MCF 10A (cell line): ENCODE measurements at places on chromosomes 1 and 21. TPM values are rescaled to one million over a fixed set of nuclear protein-coding genes. Genes with fewer than 3 reads are reported as not detected.

GRCh38 chr1:21837476-21837875 is 25.4 kb downstream of the LDLRAD2 start:
- DNase-seq = no peak

- no peak for DNase-seq
Observed at GRCh38 chr1:29299446-29299845, 63.1 kb downstream of the PTPRU start.

- DNase-seq = no peak
Observed at GRCh38 chr1:175433532-175434282, 241.1 kb upstream of the KIAA0040 start.

- no peak for DNase-seq
Observed at GRCh38 chr1:202698276-202698675, 12.0 kb downstream of the SYT2 start.

- DNase-seq = no peak
Observed at GRCh38 chr1:82614090-82614489, 813.4 kb downstream of the ADGRL2 start.

GRCh38 chr1:156505679-156506298 is 5.2 kb upstream of the MEF2D start:
- no peak for DNase-seq

DNA sequence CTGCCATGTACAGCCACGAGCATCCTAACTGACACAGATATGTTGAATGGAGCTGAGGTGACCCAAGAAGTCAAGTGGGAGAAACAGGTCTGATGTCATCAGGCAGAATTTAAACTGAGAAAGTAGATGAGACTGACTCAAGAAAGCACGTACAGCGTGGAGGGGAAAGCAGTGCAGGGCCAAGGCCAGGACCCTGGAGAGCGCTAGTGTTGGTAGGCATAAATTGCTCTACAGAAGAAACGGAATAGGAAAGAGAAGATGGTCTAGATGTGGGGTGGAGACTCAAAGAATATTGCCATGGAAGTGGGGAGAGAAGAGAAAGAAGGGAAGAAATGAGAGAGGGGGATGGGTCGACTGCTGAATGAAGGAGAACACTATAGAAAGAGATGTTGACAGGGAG is 45.3 kb upstream of the GJB5 start:
- peak; percentile 5 for DNase-seq

- no peak for DNase-seq
Observed at GRCh38 chr1:152044386-152044785, 7.6 kb upstream of the S100A11 start.

- DNase-seq = peak; percentile 94
Observed at GRCh38 chr1:162678439-162678838, 46.2 kb downstream of the DDR2 start.

DNA sequence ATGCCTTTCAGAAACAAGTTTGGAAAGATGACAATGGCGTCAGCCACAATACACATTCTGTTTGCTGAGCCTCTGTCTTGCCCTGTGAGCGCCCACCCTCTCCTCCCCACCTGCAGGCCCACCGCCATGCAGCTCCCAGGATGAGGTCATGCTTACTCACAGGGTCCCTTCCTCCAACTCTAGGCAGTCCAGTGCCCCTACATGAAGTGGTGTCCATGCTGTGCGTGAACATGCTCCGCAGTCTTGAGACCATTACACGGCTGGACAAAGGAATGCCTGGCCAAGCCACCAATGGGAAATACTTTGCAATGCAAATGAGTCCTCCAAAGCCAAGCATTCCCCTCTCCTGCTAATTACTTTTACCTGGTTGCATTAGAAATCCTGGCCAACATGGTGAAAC is 92.2 kb downstream of the CD58 start:
- DNase-seq = no peak

DNA sequence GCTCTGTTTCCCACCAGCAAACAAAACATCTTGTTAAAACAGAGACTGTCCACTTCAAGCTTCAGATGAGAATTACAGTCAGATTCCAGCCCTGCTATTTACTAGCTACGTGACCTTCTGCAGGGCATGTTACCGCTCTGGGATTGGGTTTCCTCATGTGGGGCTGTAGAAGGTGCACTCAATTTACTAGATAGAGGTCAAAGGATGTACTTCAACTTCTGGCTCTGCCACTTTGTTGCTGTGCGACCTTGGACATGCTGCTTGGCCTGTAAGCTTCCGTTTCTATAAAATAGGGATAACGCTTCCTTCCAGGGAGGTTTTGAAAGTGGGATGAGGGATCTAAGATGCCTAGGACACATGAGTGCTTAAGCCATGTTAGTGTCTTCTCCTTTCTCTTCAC is 46.0 kb upstream of the LRIG2 start:
- no peak for DNase-seq

- DNase-seq = no peak
Observed at GRCh38 chr21:34948157-34948556, 100.9 kb downstream of the RUNX1 start.

- no peak for DNase-seq
Observed at GRCh38 chr1:170460414-170461155, 71.4 kb upstream of the GORAB start.

GRCh38 chr1:109047339-109047738 is 5.4 kb upstream of the WDR47 start:
- DNase-seq = no peak

GRCh38 chr1:167541610-167542009 is 12.0 kb downstream of the CREG1 start:
- DNase-seq = peak; percentile 90

GRCh38 chr21:42419845-42420244 is 16.1 kb downstream of the UBASH3A start:
- DNase-seq = no peak

DNA sequence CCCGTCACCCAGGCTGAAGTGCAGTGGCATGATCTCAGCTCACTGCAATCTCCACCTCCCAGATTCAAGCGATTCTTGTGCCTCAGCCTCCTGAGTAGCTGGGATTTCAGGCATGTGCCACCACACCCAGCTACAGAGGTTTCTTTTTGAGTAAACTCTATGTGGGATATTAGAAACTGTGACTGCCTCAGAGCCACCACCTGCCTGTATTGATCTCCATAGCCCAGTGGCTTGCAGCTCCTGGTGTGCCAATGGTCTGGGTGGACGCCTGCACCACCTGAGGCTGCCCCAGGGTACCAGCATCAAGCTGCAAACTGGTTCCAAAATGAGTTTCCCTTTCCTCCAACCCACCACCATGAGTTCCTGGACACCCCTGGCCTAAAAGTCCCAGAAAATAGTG is 89.7 kb upstream of the SLC44A3 start:
- DNase-seq = no peak

GRCh38 chr1:64251971-64252370 is 48.5 kb downstream of the UBE2U start:
- DNase-seq = no peak

DNA sequence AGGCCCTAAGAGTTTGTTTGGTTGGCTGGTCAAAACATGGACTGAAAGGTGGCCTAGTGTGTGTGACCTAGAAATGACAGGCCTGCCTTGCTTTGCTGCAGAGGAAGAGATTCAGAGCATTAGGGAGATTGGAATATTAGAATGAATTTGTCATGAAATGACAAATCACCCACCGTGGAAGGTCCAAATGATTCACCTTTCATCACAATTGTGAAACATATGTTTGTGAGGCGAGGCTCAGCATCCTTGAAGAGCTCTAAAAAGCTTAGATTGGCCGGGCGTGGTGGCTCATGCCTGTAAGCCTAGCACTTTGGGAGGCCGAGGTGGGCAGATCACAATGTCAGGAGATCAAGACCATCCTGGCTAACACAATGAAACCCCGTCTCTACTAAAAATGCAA is 5.5 kb downstream of the LCE1B start:
- DNase-seq = peak; percentile 38

- no peak for DNase-seq
Observed at GRCh38 chr1:159339536-159339935, 37.4 kb downstream of the FCER1A start.

GRCh38 chr1:236240675-236241074 is 41.1 kb downstream of the ERO1B start:
- no peak for DNase-seq

- peak; percentile 11 for DNase-seq
Observed at GRCh38 chr1:95903060-95903459, 669.0 kb downstream of the RWDD3 start.

- peak; percentile 50 for DNase-seq
Observed at GRCh38 chr1:50333595-50333974, 89.7 kb downstream of the DMRTA2 start.

DNA sequence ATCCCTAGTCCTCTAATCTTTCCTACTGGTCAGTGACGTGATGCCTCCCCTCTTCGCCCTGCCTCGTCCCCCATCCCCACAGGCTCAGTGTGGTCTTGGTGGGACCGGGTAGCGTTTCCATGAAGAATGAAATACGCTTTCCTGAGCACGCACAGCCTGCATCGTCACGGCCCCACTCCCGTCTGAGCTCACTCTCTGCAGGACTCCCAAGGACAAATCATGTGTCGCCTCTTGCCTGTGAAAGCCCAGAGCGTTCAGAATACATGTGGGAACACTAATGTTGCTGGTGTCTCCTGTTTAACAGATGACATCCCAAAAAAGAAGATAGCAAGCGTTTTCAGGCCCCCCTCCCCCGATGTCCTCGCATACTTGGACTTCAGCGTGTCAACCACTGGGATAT is 49.2 kb downstream of the S100B start:
- DNase-seq = no peak

GRCh38 chr1:22275167-22275566 is 132.3 kb upstream of the WNT4 start:
- no peak for DNase-seq

GRCh38 chr21:46127239-46128105 is 27.9 kb downstream of the FTCD start:
- no peak for DNase-seq

- DNase-seq = no peak
Observed at GRCh38 chr1:103517380-103518047, 8.0 kb upstream of the RNPC3 start.

DNA sequence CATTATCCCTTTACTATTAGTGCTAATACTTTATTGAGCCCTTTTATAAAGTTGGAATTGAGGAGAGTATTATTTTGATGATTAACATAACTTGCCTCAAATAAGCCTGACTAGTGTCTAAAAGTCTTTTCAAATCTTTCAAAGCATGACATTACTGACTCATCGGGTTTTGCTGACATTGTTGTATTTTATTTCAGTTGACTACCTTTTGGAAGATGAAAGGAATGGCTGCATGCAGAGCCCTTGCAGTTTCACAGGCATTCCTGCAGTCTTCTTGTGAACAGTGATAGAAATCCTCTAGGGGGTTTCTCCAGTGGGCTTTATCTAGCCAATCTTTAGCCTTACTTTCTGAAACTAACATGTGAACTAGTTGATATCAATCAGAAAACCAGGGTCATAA is 43.0 kb upstream of the TMEM61 start:
- no peak for DNase-seq

- no peak for DNase-seq
Observed at GRCh38 chr1:53077599-53077965, 15.6 kb downstream of the PODN start.

DNA sequence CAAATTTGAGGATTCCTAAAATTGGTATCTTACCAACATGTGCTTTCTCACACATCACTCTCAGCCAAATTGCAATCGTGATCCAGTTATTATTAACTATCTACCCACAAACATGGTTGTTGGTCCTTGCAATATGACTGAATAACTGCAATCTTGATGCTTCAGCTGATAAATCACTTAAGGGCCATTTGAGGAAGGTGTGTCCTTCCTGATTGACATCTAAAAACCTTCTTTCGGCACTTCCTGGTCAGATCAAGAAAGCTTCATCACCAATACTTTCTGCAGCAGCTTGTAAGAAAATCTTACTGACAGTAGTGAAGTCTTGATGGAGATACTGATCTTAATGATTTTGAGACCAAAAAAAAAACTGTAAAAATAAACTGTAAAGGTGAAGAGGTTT is 48.5 kb upstream of the KCTD3 start:
- DNase-seq = no peak

DNA sequence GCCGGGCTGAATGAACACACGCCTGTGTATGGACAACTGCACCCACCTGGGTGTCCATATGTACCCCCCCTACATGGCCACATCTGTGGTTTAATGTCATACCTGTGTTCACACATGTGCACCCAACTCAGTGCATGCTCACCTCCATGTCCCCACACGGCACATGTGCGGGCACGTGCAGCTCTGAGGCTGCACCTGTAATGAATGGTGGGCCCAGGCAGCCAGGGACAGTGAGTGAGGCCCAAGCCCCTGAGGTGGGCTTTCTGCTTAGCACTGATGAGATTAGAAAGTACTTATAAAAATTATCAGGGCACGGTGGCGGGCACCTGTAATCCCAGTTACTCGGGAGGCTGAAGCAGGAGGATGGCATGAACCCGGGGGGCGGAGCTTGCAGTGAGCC is 42.5 kb upstream of the CSF3R start:
- no peak for DNase-seq

GRCh38 chr1:202130297-202130721 is 7.6 kb downstream of the GPR37L1 start:
- DNase-seq = no peak

DNA sequence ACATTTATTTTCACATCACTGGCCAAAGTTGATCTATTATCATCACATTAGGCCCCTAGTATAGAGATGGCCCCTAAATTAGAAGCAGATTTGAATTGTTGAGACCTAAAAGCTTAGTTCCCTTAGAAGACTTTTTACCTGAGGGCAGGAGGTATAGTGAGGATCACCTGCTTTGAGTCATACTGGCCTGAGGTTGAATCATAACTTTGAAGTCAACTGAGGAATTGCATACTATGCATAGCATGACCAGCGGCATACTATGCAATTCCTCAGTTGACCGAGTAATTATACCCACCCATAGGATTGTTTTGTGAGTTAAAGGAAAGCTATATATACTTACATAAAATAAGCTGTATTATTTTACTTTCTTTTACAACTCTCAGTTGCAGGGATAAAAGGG is 50.3 kb upstream of the DPH5 start:
- DNase-seq = peak; percentile 29

DNA sequence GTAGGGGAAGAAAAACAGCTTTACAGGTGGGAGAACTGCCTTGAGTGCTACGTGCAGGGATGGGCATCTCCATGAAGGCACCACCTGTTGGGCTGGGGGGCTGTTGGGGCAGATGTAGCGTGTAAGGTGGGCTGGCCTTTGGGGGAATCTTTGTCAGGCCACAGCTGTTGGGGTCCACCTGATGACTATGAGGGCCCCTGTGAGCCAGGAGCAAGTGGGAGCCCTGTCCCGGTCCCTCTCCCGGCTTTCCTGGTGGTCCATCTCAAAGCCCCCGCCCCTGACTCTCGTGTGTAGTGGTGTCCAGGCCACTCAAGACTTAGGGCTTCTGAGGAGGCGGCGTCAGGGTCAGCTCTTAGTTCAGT is 13.5 kb downstream of the SLC37A1 start:
- no peak for DNase-seq

FCAMR gene
- total RNA-seq = not detected in 2 replicates

LAMC2 gene
- total RNA-seq = 751 and 884 TPM in 2 replicates

TMEM269 gene
- 0.17 TPM in 1 of 2 replicates, not detected in the other for total RNA-seq

SELENOF gene
- total RNA-seq = 227 TPM in 2 replicates

CHD5 gene
- total RNA-seq = 0.07 and 0.17 TPM in 2 replicates

FGR gene
- not detected in 2 replicates for total RNA-seq

DMRTA2 gene
- total RNA-seq = not detected in 2 replicates

BCL10 gene
- total RNA-seq = 43.9 and 55.8 TPM in 2 replicates

FAM72B gene
- total RNA-seq = 8.0 and 8.6 TPM in 2 replicates

OR2L2 gene
- total RNA-seq = 0.19 and 0.34 TPM in 2 replicates

LEMD1 gene
- total RNA-seq = 1.4 TPM in 2 replicates

TMEM54 gene
- total RNA-seq = 6.2 and 12.1 TPM in 2 replicates

FHAD1 gene
- not detected in 2 replicates for total RNA-seq

SYPL2 gene
- not detected in 2 replicates for total RNA-seq

CELA3A gene
- total RNA-seq = not detected in 2 replicates

OTUD7B gene
- total RNA-seq = 44.3 and 47.4 TPM in 2 replicates

OBSCN gene
- total RNA-seq = 22.6 and 29.6 TPM in 2 replicates

HP1BP3 gene
- total RNA-seq = 245 and 247 TPM in 2 replicates
